BJ (cell line): ENCODE measurements at places on chromosomes 6 and 20.
A peak's percentile ranks its signal among the peaks of the same experiment; 100 is the strongest.

- peak; percentile 60 for DNase-seq
These were observed 159.2 kb downstream of the MTFR2 start for GRCh38 chr6:136090929-136091328.

DNA sequence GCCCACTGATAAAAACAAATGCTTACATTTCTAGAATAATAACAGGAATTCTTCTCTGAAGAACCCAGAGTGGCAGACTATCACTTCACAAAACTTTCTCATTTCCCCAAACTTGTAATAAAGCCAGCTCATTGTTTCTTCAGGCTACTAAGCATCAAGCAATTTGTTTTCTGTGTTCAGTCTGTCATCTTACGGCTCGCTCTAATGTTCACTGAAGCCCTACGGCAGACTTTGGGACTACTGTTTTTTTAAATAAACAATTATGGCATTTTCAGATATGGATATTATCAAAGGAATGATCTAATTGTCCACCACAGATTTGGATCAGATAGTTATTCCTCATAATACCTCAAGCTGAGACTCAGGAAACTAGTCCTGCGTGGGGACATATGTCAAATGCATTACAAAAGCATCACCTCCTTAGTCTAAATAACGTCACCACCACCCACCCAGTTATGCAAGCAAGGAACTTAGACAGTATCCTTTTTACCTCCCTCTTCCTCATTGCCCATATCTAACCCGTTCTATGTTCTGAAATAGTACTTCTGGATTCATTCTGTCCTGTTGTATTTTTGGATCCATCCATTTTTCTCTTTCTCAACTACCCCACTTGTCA lies 415.1 kb downstream of the PLCB1 start:
- no peak for DNase-seq

GRCh38 chr6:13328875-13329183 lies 492 bp upstream of the TBC1D7 start:
- no peak for DNase-seq

GRCh38 chr6:100346203-100346602 lies 118.5 kb downstream of the SIM1 start:
- no peak for DNase-seq

DNA sequence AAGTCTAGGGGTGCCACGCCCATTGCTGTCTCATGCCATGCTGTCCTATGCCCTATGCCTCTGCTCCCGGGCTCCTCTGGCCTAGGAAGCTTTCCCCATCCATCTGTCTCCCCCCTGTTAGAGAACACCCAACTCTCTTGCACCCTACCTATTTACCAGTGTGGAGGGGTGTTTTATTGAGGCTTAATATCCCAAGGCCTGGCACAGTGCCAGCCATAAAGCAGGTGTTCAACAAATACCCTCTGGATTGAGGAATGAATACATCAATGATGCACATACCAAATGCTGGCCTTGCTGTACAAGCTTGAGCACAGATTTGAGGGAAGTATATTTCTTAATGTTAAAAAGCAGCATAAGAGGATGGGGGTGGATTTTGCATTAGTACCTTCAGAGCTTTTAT lies 38.3 kb downstream of the METTL24 start:
- DNase-seq = no peak

DNA sequence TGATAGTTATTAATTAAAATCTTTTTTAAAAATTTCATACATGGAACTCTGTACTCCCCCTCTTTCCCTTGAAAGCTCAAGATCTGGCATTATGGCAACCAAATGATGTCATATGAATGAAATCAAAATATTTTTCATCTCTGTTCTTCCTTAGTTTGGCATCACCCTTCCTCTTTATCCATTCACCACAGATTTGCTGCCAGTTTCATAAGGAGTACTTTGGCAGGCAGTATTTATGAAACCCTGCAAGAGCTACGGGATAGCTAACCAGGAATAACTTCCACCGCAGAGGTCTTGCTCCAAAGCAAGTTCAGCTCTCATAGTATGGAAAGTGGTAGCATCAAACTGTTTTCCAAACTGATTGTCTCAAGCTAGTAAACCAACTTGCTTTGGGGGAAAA lies 113.9 kb upstream of the DOK5 start:
- DNase-seq = no peak

DNA sequence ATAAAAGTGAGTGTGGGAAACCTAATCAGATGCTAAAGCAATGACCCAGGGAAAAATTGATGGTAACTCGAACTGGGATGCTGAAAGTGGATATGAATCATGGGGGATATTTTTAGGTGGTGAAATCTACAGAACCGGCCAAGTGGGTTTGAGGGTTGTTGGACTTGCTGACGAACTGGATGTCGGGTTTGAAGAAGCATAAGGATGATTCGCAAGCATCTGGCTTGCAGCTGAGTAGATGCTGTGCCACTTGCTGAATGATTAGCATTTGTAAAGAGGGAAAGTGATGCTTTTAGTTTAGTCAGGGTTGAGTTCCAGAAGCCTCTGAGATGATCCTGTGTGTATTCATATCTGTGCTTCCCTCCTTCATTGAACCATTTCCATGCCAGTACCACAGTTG lies 54.9 kb downstream of the UBR2 start:
- peak; percentile 43 for DNase-seq

DNA sequence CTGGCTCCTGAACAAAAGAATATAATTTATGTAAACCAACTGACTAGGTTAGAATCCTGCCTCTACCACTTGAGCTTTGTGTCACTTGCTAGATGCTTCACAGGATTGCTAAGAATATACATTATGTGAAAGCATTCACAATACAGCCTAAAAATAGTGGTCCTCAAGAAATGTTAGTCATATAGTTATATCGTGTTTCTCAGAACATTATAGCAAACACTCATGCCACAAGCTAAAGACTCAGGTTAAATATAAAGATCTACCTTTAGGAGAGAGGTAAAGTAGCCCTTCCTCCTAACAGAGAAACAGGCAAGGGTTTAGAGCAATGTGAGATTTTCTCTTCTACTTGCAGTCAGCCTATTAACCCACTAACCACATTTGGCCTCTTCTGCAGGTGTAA lies 17.8 kb upstream of the ALDH8A1 start:
- DNase-seq = no peak
